ENCODE measurements at places on chromosomes 13 and 19.

- DNase-seq = no peak
Measured at GRCh38 chr13:79883216-79883615, 402.3 kb downstream of the NDFIP2 start.

- DNase-seq = no peak
Measured at GRCh38 chr19:18742838-18743783, 48.0 kb downstream of the COMP start.

- no peak for DNase-seq
Measured at GRCh38 chr19:588741-589692, 664 bp upstream of the HCN2 start.

- no peak for DNase-seq
Measured at GRCh38 chr13:53079691-53080090, 51.1 kb downstream of the OLFM4 start.

DNA sequence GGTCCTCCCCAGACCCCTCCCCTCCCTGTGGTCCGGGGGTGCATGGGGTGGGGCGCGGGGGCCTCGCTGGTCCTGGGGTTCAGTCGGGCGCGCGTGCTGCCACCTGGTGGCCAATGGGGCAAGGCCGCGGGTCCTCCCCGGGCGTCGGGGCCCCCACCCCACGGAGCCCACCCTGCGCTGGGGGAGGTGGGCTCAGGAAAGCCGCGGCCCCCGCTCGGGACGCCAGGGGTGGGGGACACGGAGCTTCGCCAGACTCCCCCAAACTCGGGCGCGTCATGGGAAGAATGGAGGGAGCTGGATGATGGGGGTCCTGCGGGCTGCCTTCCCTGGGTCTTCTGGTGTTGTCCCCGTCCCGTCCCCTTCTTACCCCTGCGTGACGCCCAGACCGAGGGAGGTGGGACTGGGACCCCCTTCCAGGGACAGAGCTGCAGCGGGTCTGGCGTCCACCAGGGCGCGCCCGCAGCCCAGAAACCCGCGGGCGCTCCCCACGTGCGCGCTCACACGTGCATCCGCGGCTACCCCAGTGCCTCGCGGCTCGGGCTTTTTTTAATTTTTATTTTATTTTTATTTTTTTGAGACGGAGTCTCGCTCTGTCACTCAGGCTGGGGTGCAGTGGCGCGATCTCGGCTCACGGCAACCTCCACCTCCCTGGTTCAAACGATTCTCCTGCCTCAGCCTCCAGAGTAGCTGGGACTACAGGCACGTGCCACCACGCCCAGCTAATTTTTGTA lies 19.8 kb upstream of the TCF3 start:
- no peak for DNase-seq

DNA sequence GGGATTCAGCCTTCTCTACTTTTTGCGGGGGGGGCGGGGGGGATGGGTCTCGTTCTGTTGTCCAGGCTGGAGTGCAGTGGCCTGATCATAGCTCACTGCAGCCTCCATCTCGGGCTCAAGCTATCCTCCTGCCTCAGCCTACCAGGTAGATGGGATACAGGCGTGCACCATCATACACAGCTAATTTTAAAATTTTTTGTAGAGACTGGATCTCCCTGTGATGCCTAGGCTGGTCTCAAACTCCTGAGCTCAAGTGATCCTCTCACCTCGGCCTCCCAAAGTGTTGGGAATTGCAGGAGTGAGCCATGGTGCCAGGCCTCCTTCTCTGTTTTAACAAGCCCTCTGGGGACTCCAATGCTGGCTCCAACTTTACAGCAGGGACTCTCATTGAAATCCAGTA lies 569 bp upstream of the ZNF792 start:
- DNase-seq = no peak

DNA sequence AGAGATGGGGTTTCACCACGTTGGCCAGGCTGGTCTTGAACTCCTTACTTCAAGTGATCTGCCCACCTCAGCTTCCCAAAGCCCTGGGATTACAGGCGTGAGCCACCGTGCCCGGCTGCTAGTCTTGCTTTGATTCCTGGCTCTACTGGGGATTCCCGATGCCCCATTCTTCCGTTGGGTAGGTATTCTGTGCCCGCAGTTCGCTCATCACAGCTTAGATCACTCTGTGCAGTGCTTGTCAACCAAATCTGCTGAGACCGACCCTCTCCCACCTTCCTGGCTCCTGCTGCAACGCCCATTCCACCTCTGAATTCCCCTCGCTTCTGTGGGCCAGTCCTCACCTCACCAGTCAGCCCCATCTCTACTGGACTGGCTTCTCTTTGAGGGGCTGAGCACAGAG lies 4.6 kb upstream of the ZNF414 start:
- DNase-seq = no peak

DNA sequence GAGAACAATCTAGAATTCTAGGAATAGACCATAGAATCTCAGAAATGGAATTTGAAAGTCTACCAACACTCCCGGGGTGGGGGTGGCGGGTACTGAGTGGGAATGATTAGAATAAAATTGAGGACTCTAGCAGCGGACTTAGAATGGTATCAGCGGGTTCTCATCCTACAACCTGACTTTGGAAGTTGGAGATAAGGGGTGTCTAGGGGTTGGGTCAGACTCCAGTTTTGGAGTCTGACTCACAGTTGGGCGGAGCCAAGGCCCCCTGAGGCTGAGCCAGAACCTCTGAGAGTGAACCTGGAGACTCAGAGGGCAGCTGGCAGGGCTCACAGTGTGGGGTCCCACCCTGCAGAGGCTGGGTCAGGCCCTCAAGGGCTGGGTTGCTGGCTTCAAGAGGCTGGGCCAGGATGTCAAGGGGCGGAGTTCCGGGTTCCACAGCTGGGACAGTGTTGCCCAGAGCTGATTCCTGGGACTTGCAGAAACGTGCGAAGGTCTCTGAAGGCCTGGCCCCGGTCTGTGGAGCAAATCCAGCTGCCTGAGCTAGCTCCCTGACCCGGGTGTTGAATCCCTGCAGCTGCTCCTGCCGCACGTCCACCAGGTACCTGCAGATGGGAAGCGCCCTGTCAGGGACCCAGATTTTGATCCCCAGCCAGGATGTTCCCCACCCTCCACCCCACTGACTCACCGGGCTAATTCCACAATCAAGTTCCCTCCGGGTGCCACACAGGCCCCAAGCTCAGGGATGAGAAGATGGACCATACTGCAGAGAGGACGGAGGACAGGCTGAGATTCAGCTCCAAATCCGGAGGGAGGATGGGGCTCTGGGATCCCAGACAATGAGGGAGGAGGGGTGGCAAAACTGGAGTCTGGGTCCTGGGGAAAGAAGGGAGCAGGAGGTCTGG lies 1.6 kb upstream of the TNNI3 start:
- peak; percentile 49 for DNase-seq

GRCh38 chr13:43764349-43764748 lies 22.4 kb downstream of the ENOX1 start:
- no peak for DNase-seq

DNA sequence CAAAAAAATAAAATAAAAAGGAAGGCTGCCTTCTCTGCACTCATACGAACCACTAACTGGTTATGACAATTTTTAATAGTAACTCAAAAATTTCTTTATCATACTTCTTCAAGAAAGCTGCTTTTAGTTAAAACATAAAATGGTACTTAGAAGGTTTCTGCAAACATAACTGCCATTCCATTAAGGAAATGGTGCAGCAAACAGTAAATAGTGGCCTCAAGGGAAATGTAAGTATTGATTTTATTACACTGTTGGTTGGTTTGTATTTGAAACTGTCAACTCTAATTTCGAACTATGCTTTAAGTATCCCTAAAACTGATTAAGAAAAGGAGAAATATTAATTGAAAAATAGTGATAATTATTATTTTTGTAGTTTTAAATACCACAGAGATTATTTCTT lies 278.0 kb downstream of the DACH1 start:
- no peak for DNase-seq

- no peak for DNase-seq
Measured at GRCh38 chr13:90740099-90740498, 607.4 kb upstream of the MIR17HG start.

DNA sequence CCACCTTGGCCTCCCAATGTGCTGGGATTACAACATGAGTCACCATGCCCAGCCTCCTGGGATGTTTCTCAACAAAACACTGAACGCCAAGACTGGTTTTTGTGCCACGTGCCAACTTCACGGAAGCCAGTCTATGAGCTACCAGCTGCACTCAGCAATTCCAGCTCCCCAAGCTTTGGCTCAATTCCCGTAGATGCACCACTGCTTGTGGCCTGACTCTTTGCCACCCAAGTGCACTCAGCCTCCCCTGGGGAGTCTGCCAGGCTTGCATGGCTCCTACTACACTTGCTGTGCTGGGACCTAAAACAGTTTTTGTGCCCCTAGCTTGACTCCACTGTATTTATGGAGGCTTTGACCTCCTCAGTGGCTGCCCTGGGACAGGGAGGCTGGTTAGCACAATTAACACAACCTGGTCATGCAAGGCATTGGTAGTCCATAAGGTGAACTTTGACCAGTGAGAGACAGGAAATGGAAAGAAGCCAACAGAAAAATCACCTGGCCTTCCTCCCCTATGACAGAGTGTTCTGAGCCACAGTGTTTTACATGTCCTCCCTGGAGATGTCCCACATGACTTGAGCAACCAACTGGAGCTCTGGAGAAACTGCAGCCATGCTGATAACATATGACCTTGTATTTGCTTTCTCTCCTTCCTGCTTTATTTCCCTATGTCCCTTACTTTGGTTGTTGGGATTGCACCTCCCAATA lies 1173.1 kb downstream of the UQCRFS1 start:
- DNase-seq = no peak

GRCh38 chr13:20803180-20803965 lies 29.6 kb upstream of the EEF1AKMT1 start:
- no peak for DNase-seq

DNA sequence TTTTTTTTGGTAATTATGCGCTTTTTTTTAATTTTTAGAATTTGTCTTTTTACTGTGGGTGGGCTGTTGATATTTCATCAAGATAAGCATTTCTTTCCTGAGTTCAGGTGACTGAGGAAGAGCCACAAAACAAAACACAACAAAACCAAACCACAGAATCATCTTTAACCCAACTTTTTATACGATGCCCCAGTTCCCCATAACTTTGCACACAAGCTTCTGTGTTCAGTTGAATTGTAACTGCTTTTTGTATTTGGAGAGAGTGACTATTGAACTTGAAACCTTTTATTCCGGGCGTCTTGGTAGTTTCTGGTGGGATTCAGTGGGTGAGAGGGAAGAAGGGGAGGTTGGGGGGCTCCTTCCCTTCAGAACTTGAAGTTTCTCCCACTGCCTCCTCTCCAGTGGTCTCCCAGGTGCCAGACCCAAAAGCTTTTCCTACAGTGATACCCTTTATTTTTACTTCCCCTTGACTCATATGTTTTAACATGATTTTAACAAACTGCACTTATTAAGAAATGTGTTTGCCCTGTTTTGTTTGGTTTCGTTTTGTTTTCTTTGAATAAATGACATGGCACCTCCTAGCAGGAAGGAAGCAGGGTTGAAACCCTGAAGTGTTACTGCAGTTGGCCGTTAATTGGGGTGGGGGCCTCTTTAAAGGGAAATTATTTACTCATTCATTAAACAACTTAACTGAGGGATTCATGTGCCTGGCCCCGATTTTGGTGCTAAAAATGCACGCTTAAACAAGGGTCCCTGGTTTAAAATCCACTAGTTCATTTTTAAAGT lies 2.7 kb upstream of the CCDC97 start:
- DNase-seq = no peak

- no peak for DNase-seq
Measured at GRCh38 chr19:58385313-58385890, 1.7 kb upstream of the RPS5 start.

DNA sequence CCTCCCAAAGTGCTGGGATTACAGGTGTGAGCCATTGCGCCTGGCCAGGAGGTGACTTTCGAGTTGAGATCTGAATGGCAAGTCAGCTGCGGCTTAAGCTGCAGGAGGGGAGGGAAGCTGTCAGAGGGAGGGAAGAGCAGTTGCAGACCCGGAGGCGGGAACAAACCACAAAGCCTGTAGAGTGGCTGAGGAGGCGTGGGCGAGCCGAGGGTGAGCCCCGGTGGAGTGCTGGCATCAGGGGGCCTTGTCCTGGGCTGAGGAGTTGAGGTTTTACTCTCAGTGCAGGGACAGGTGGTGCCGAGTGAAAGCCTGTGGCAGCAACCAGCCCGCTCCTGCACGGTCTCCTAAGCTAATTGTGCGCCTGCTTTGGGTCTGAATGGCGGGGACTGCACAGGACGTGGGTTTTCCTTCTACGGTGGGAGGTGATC lies 24.2 kb downstream of the PPP1R37 start:
- no peak for DNase-seq

DNA sequence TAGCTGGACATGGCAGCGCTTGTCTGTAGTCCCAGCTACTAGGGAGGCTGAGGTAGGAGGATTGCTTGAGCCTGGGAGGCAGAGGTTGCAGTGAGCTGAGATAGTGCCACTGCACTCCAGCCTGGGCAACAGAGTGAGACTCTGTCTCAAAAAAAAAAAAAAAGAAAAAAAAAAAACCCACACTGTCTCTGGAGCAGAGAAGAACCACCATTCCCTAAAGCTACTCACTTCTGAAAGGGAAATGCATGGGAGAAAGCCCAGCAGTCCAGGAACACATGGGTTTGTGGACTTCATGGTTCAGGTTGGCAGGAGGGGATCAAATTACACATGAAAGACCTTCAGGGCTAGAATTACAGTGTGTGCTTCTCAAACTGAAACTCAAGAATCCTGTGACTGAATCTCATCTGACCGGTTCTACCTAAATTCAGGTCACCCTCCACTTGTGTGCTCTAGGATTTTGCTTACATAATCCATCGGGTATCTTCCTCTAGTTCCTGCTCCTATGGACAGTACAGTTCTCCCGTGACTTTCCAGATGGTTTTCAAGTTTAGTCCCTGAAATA lies 30.2 kb upstream of the CPB2 start:
- peak; percentile 7 for DNase-seq

- DNase-seq = no peak
Measured at GRCh38 chr19:56053596-56053995, 67.0 kb downstream of the NLRP5 start.

- DNase-seq = no peak
Measured at GRCh38 chr13:29619995-29620394, 24.5 kb upstream of the SLC7A1 start.

- DNase-seq = no peak
Measured at GRCh38 chr19:55368701-55369563, 1.3 kb downstream of the IL11 start.

- no peak for DNase-seq
Measured at GRCh38 chr19:40719414-40719894, 2.5 kb downstream of the ITPKC start.

DNA sequence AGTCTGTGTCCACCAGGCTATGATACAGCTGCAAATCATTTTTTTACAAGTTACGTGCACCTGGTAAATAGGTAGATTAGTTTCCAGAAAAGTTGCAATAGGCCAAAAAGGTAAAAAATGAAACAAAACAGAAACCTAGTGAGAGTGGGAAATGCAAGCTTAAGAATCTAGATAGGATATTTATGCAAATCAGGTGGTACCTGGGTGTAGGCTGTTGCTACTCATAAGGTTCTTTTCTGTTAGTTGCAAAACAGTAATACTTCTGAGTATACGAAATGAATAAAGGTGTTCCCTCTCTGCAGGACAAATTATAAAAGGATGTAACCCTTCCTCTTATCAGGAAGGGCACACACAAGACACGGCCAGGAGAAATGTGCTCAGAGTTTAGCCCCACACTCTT lies 97.9 kb downstream of the UGGT2 start:
- no peak for DNase-seq

GRCh38 chr13:108980237-108980636 lies 350.8 kb downstream of the MYO16 start:
- no peak for DNase-seq

- no peak for DNase-seq
Measured at GRCh38 chr13:85825454-85825853, 26.2 kb upstream of the SLITRK6 start.
